ENCODE measurements at places on chromosomes 6 and 20.

DNA sequence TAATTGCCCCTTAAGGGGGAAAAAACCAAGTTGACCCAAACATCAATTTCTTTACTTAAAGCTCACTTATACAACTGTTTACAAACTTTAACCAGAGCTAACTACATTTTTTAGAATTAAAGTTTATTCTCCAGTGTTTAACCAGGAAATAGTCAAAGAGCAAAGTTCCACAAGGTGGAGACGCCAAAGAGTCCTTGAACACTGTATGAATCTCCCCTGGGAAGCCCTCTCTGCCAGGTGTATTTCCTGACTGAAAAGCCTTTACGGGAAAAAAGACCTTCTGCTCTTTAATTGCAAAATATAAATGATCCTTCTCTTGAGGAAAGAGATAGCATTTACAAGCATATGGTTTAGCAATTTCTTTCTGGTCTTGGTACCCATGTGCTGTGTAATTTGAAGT lies 36.2 kb downstream of the BTBD9 start:
- DNase-seq: no peak

GRCh38 chr6:130020073-130020906 lies 1.9 kb downstream of the L3MBTL3 start:
- peak; percentile 25 for DNase-seq

DNA sequence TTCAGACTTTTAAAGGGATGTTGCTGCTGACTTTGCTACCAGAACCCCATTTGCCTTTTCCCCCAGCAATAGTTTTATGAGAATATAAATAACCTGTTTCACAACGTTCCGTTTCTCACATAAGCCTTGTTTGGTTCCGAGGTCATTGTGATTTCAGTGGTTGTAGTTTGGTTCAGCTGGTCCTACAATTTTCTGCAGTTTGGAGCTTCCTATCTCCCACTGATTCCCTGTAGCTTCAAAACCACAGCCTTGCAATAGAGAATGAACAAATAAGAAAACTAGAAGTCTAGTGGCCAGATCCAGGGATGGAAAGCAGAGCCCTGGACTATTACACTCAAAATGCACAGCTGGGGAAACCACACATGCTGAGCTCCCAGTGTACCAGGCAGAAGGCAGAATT lies 24.1 kb upstream of the SH3BGRL2 start:
- no peak for DNase-seq

GRCh38 chr6:46575530-46575929 lies 77.1 kb downstream of the CYP39A1 start:
- DNase-seq: no peak

DNA sequence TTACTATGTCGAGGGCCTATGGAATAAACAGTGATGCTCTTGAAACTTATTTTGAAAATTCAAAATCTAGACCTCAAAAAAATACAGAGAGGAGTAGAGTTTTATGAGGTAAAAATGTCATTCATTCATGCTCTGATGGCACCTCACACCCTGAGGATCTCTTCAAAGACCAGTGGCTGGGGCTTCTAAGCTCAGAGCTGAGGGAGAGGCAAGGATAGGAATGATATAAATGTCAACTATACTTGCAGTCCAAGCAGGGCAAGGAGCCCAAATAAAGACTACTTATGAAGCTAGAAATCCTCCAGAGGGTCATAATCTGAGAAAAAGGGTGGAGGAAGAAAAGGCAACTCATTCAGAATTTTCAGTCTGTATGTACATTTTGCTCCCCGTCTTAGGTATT lies 136.7 kb upstream of the CARMIL1 start:
- no peak for DNase-seq

DNA sequence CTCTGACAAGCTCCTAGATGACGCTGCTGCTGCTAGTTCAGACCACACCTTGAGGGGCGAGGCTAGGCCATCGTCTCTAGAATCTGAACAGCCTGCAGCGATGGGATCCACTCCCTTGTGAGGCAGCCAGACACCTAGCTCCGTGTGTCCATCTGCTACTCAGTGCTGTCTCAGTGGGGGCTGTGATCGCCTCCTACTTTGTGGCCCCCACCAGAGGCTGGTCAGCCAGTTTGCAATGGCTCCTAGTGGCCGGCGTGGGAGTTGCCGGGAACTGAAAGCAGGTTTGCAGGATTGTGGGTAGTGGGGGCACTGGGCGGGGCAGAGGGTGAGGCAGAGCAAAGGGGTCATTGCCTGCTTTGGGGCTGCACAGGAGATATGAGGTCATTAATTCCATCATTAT lies 2.8 kb downstream of the CCN5 start:
- DNase-seq: no peak

DNA sequence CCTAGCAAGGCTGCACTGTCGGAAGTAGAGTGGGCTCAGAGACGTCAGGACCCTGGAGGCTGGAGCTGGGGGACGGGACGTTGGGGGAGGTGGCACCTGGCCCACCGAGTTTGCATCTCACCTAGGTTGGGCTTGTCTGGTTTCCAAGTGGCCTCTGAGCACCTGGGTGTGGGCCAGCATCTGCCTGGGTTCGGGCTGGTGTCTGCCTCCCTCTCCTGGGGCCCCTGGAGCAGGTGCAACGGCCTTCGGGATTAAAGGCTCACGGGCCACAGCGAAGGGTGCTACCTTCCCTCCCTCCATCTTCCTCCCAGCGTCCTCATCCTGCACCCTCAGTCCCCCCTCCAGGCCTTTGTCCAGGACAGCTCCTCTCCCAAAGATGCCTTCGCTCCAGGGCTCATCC lies 6.0 kb downstream of the HRH3 start:
- no peak for DNase-seq

- DNase-seq: peak; percentile 36
Observed at GRCh38 chr20:57092112-57092899, 174.1 kb downstream of the BMP7 start.

GRCh38 chr6:166206510-166207283 lies 39.0 kb upstream of the TBXT start:
- DNase-seq: no peak

- DNase-seq: no peak
Observed at GRCh38 chr6:167997642-167998041, at the start of gene KIF25. KIF25 (plus strand) TSS chr6:167997671; CDS start chr6:168029586, 31,915 bp downstream.

GRCh38 chr6:132487762-132488161 lies 25.2 kb downstream of the STX7 start:
- DNase-seq: peak; percentile 14

- no peak for DNase-seq
Observed at GRCh38 chr6:31179042-31179386, 8.5 kb upstream of the POU5F1 start.

DNA sequence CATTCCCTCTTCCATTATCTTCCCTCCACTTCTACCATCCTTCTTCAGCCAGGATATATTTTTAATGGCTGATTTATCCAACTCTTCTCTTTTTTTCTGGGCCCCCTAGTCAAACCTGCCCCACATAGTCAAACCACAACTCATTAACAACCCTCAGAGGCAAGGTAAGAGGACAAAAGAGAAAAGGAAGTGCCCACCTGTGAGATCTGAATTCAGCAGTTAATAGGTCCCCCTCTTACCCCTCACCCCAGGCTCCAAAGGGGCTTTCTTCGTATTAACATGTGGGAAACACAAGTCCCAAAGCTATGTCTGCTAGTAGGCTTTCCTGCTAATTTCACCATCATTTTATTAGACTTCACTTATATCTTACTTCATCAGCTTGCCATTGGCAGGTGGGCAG lies 44.1 kb upstream of the TSPYL1 start:
- no peak for DNase-seq

DNA sequence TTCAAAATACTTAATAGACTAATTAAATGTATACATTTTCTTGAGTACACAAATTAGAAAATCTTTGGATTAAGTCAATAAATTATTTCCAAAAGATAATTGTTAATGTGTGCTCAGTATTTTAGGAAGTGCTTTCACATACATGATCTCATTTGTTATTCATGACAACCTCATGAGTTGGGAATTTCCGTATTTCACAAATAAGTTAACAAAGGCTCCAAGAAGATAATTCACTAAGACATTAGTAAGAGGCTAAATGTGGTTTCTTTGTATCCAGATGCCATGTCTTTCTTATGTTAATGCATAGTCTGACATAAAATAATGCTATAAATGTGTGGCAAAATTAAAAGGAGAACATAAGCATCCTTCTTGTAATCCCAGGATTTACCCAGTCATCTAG lies 79.5 kb upstream of the TCF21 start:
- DNase-seq: no peak

GRCh38 chr20:6924681-6925080 lies 157.2 kb downstream of the BMP2 start:
- DNase-seq: no peak

DNA sequence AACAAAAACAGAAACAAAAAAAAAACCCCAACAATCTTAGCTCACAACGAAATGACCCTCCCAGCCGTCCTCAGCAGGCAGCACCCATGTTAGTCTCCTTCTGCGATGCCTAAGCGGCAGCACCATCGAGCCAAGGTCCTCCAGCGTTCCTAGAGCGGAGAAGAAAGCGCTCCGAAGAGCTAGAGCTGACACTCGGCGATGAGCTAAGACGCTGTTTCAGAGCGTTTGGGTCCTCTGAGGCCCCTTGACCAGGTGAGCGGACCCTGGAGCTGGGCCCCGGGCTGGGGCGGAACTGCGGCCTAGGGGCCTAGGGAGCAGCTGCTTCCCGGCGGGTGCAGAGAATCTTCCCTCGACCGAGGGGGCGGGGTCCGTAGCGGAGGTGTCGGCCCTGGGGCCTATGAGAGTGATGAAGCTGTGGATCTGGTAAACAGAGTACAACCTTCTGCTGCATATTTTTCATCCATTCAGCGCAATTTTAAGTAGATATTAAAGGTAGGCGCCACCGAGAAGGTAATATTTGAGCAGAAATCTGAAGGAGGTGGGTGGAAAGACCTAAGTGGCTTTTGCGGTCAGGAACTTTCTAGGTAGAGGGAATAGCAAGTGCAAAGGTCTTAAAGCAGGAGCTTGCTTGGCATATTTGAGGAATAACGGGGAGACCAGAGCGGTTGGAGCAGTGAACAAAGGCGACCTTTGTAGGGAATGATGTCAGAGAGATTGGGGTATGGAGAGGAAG lies at the start of gene ZSCAN26:
TSS of gene ZSCAN26 (plus strand) at position 182 of the 733 bp plus-strand sequence. CDS start 4,777 bp downstream, outside the sequence.
- peak; percentile 91 for DNase-seq

DNA sequence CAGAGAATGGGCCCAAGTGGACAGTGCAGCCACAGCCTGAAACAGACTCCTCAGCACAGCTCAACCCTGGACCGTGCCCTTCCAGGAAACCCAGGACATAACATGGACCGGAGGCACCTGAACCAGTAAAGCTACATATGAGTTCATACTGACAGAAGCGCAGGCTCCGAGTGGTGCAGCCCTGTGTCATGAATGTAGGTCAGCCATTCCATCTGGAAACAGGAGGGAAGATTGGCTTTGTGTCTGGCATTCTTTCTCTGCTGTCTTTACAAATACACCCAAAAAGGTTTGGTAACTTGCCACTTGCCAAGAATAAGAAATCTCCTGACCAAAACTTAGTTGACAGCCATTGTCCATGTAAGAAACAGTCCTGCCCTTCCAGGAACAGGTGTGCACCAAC lies 366.6 kb downstream of the RNGTT start:
- no peak for DNase-seq

GRCh38 chr20:13141546-13141945 lies 79.5 kb upstream of the ISM1 start:
- no peak for DNase-seq

- DNase-seq: no peak
Observed at GRCh38 chr6:168994956-168995355, 258.7 kb downstream of the THBS2 start.

- DNase-seq: no peak
Observed at GRCh38 chr20:59051666-59052185, 9.1 kb upstream of the PRELID3B start.

GRCh38 chr6:134599079-134599478 lies 281.2 kb upstream of the SGK1 start:
- no peak for DNase-seq

- no peak for DNase-seq
Observed at GRCh38 chr6:87702589-87702945, 534 bp upstream of the AKIRIN2 start.

DNA sequence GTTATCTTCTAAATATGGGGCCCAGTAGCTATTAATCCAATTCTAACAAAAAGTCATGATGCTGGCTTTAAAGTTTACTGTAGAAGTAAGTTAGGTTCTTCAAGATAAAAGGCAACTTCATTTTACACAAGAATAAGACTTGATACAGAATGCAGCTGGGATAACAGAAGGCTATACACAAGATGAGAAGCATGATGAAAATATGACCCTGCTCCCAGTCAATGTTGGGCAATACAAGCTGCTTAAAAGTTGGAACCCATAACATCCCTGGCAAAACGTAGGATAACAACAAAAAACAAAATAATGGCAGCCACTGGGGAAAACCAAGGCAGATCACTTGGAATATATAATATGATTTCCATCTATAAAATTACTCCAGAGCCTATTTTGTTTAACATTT lies 87.6 kb upstream of the RSPO3 start:
- DNase-seq: no peak

GRCh38 chr6:161044335-161044734 lies 52.8 kb downstream of the MAP3K4 start:
- no peak for DNase-seq

GRCh38 chr6:115214283-115214682 lies 846.4 kb downstream of the FRK start:
- DNase-seq: no peak

- no peak for DNase-seq
Observed at GRCh38 chr20:8534368-8535160, 402.5 kb downstream of the PLCB1 start.

DNA sequence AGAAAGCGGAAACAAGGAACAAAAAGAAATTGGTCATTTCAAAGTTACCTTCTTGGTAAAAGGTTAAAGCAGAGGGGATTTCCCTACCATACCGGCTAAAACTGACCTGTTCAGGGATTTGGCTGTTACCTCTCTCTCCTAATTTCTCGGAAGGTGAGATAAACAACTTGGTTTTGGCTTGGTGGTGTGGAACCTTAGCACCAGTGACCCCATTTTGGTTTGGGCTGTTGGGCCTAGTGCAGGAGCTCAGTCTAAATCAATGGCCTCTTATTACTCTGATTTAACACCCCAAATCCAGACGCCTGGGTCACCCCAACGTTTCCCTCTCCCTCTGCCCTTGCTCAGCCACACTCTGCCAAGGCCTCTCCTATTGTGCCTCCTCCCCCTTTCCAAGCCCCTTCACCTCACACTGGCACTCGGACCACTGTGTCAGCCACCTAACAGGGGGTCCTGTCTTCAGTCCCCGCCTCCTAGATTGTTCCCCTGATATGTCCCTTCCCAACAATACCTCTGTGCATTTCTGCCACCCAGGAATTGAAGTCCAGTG lies 8.3 kb downstream of the NCR2 start:
- DNase-seq: no peak

GRCh38 chr6:72947534-72947933 lies 277.8 kb downstream of the KHDC1L start:
- no peak for DNase-seq

GRCh38 chr20:61942526-61942925 lies 123.2 kb downstream of the TAF4 start:
- DNase-seq: no peak

GRCh38 chr6:105868823-105869460 lies 217.2 kb upstream of the PRDM1 start:
- no peak for DNase-seq

DNA sequence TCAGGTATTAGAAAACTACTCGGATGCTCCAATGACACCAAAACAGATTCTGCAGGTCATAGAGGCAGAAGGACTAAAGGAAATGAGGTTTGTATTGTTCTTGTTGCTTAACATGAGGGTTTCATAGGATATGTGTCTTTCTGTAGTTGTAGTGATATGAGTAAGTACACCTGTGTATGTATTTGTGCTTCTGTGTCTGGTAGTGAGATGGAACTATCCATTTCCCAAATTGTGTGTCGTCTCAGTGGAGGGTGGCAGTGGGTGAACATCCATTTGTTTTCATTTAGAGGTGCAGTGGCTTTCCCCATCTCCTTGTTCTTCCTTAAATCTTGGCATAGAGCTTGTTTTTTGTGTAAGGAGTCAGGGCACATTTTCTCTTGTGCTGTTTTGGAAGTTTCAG lies 8.2 kb downstream of the ASXL1 start:
- DNase-seq: no peak
